ENCODE measurements at places on chromosomes 2 and 18.

DNA sequence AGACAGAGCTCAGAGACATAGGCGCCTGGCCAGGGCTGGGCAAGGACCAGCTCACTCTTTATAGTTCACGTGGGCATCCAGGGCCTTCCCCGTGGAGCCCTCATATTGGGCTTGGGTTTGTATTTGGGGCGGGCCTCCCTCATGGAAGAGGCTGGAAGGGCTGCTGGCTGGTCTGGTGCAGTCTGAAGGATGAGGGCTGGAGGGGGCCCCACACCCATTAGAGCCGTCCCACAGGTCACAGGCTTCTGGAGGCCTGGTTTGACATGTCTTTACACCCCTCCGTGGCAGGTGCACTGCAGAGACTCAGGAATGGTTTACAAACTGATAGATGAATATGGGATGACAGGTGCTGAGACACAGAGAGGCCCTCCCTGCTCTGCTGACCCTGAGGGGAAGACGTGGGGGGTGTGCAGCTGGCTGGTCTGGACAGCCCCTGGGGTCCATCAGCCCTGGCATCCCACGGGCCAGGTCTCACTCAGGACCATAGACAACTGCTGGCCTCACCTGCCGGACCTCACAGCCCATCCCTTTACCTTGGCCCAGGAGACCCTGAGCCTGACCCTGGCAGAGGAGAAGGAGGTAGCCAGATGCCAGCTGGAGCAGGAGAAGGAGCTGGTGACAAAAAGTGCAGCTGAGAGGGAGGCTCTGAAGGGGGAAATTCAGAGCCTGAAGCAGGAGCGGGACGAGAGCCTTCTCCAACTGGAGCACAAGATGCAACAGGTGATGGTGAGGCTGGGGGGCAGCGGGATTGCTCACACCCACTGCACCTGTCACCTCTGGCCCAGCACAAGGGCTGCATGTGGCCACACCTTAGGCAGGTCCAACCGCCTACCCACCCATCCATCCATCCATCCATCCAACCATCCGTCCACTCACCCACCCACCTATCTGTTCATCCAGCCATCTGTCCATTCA lies 43.9 kb downstream of the CROCC2 start:
- DNase-seq = no peak

DNA sequence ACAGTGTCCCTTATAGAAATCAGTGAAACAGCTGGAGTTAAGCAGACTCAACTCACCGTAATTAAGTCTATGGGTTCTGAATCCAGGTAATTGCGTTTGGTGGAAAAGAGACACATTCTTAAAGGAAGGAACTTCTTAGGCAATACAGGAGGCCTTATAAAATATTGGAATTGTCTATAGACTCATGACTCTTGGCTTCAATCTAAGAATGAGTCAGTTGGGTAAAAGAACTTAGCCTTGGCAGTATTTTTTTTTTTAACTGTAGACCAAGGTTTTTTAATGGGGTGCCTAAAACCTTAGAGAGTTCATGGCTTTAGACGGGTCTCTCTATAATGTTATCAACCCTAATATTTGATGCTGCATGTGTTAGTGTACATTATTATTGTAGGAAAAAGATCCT lies 47.6 kb downstream of the CCDC85A start:
- no peak for DNase-seq

- DNase-seq = no peak
These were observed 254.3 kb downstream of the SOX11 start for GRCh38 chr2:5946225-5947115.

DNA sequence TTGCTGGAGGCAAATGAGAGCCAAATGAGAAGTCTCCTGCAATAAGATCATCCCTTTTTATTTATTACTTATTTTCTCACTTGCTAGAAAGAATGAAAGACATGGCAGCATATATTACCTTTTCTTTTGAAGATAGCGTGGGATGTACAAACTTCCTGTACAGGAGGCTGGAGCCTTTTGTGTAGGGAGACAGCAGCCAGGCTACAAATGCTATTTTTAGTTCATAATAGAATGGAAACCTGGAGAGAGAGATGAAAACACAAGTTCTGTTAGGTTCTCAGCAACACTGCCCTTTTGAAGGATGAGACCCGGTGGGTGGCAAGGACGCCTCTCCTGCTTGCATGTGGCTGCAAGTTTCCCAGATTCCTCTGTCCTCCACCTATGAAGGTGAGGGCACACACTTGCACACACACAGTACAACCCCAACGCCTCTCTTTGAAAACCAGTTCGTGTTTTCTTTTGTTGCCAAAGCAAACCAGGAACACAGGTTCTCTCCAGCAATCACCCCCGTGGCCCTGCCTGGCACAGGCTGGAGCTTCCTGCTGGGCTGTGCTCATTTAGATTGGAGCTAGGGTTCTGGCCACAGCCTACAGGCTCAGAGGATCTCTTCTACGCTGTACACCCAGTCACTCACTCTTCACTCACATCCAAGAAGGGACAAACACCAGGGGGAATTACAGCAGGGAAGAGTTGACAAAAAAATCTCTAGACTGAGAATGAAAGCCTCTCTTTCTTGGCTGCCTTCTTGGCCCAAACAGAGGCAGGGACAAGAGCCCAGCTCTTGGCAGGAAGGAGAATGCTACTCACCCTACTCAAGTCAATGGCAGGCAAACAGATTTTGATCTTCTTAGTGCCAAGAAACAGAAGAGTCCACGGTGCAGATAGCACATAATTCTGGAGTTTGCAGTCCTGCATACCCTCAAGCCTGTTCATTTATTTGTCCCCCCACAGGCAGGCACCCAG lies 55.6 kb downstream of the MRPL35 start:
- no peak for DNase-seq

DNA sequence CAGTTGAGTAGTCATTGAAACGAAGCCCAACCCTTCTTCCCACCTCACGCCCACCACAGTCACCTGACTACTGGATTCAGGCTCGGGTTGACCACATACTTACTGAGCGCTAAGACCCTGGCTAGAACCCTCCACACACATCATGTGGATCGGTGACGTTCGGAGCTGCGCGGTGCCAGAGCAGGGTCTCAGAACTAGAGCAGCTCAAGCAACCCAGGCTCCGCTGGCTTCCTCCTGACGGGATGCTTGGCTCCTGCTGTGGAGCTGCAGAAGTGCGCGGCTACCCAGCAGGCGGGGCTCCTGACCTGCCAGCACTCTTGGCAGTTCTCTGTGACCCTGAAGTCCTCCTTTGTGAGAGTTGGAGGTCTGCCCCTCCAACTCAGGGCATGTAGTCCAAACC lies 90.6 kb upstream of the MBOAT2 start:
- no peak for DNase-seq

DNA sequence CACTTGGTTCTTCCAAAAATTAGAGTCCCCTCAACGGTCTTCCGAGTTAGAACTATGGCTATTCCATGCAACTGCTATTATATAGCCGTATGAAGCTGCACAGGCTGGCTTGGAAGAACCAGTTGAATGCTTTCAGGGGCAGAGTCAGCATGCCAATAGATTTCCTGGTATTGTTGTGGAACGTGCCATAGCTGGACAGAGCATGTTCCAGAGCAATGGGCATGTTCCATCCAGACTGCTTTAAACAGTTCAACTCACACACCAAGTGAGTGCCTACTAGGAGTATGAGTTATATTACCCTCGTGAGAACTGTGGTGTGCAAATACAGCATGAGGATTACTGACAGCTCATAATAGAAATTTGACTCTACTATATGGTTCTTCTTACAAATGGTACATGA lies 682.0 kb downstream of the SATB2 start:
- no peak for DNase-seq

DNA sequence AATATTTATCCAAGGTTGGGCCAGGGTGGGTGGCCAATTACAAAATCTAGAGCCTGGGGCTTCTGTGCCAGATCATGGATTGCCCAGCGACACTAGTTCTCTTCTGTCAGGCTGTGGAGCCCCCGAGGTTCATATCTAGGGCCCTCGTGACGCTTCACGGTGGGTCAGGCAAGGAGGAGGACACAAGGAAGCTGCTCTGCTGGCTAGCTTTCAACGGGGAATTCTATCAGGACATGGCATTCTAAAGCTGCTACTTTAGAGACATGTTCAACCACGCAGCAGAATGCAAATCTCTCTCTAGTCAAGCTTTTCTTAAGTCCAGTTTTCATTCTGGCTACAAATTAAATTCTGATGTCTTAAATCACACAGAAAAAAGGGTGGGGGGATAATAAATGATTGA lies 180.2 kb downstream of the THADA start:
- DNase-seq = no peak

GRCh38 chr18:9704233-9705118 lies 3.6 kb upstream of the RAB31 start:
- no peak for DNase-seq

- DNase-seq = no peak
These were observed 2.2 kb upstream of the MFSD6 start for GRCh38 chr2:190405995-190406394.

DNA sequence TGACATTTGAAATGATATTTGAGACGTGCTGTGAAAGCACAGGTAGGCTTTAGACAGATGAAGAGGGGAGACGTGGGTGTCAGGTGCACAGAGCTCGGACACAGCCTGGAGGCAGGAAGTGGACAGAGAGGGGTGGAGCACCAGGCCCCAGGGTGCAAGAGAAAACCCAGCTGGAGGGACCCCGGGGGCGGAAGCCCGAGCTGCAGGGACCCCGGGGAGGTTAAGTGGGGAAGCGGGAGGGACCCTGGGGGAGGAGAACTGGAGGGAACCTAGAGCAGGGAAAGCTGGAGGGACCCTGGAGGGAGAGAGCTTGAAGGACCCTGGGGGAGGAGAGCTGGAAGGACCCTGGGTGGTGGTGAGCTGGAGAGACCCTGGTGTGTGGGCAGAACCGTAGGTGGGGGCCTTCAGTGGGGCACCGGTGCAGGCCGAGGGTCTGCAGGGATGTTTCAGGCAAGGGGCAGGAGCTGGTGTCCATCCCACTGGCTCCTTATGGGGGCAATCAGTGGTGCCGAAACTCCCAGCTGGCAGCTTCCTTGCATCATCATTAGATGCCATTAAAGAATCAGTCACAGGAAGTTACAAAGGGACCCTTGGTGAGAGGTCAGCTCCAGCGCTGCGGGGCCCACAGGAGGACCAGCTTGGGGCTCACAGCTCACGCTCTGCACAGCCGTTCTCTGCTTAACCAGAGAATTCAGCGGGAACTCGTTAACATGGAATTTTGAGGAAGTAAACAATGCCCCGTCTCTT lies 246.6 kb downstream of the EIPR1 start:
- no peak for DNase-seq

GRCh38 chr2:208153156-208153555 lies 7.2 kb upstream of the CRYGB start:
- no peak for DNase-seq

- no peak for DNase-seq
These were observed 48.4 kb downstream of the UNC50 start for GRCh38 chr2:98656800-98657199.

GRCh38 chr2:196380575-196380974 lies 209.2 kb upstream of the STK17B start:
- no peak for DNase-seq

GRCh38 chr18:76394780-76395476 lies 100.1 kb downstream of the ZNF516 start:
- DNase-seq = no peak

DNA sequence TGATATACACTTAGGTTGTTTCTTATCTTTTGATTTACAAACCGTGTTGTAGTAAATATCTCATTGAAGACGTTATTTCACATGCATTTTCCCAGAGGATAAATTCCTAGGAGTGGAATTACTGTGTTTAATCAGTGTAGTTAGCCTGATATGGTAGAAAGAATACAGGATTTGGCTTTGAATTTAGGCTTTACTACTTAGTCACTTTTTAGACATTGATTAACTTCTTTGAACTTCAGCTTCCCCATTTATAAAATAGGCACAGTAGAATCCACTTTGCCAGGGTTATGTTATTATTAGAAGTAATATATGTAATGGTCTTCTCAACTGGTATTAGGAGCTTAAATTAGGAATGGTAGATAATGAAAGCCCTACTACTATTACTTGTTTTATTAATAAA lies 27.4 kb downstream of the PSMD14 start:
- no peak for DNase-seq
